ENCODE measurements at places on chromosomes 3 and 15.

DNA sequence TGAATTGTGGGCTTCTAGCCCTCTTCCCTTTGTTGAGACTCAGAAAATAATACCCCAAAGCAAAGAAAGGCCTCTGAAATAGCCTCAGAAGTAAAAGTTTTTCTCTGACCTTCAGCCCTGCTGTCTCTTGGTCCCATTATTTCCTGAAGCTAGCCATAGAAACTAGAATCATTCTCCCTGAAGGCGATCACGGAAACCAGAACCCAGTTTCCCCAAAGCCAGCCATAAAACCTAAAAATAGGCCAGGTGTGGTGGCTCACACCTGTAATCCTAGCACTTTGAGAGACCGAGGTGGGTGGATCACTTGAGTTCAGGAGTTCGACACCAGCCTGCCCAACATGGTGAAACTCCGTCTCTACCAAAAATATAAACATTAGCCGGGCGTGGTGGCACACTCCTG, 27.2 kb downstream of the EXD1 start:
- DNase-seq: no peak

- no peak for DNase-seq
These were observed 332.7 kb upstream of the ADAMTS9 start for GRCh38 chr3:65020281-65021160.

- DNase-seq: no peak
These were observed 34.8 kb downstream of the B3GALNT1 start for GRCh38 chr3:161070252-161070930.

DNA sequence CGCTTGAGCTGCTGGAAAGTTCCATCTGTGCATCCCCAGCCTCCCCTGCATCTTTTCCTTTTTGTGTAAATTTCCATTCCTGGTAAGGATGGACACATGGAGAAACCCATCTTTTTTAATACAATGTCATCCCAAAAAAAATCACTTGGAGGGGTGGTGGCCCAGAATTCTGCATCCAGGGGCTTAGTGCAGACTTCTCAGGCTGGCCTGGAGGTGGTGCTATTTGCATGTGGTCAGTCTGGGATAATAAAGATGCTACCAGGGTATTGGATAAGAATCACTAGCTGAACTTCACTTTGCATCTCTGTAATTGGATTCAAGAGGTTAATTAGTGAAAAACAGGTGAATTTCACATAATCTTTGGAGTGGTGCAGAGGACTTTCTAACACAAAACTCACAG, 1.8 kb upstream of the ZSCAN2 start:
- DNase-seq: no peak

GRCh38 chr3:56769116-56769707, 32.5 kb downstream of the ARHGEF3 start:
- DNase-seq: no peak

DNA sequence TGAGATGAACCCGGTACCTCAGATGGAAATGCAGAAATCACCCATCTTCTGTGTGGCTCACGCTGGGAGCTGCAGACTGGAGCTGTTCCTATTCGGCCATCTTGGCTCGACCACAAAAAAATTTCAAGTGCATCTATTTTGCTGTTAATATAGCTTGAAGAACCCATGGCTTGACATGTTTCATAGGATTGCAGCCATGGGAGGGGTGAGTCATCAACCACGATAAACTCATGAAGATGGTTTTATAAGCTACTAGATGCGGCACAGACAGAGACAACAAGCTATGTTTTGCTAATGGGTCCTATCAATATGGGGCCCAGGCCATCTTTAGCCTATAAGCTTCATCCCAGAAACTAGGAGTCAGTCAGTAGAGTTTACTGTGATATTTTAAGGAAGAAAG, 100.4 kb upstream of the PHLDB2 start:
- no peak for DNase-seq

DNA sequence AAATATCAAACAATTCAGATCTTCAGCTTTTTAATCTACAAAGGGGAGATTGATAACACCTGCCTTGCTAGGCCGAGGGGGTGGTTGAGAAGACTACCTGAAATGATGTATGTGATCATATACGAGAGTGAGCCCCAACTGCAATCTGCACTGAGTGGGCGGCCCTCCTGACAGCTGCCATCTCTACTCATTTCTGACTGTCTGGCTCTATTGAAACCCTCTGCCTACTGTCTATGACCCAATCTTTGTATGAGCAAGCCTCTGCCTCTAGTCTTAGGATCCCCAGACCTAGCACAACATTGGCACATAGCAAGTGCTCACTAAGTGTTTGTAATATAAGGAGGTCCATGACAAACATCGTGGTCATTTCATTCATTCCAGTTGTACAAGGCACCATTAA, 144.4 kb upstream of the NR2F2 start:
- DNase-seq: no peak

- DNase-seq: no peak
These were observed 48.9 kb upstream of the AGTR1 start for GRCh38 chr3:148648685-148649352.

DNA sequence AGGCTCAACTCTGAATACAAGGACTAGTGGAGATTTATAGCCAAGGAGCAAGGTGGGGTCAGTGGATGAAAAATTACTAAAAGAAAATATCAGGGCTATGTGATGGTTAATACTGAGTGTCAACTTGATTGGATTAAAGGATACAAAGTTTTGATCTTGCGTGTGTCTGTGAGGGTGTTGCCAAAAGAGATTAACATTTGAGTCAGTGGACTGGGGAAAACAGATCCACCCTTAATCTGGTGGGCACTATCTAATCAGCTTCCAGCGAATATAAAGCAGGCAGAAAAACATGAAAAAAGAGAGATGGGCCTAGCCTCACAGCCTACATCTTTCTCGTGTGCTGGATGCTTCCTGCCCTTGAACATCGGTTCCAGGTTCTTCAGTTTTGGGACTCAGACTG, 14.4 kb upstream of the SENP7 start:
- DNase-seq: no peak
